ENCODE measurements at places on chromosomes 2 and 18. TPM values are rescaled to one million over a fixed set of nuclear protein-coding genes. Genes with fewer than 3 reads are reported as not detected.

The KIAA2012 gene
- total RNA-seq: not detected

The PID1 gene
- total RNA-seq: 8.0 TPM

The IL1R1 gene
- total RNA-seq: 10.7 TPM

- H3K4me1 ChIP-seq: peaks cover 3% of the 10 kb centered on the region
- no peaks in the 10 kb centered on the region for H3K27me3 ChIP-seq
- no peak for DNase-seq
- no peaks in the 10 kb centered on the region for H3K36me3 ChIP-seq
- H3K27ac ChIP-seq: no peak overlapping the region
- no peak overlapping the region for H3K4me3 ChIP-seq
These were observed 74.6 kb downstream of the ARL4C start for GRCh38 chr2:234422273-234422732.

GRCh38 chr18:65748321-65748720, 2.5 kb upstream of the CDH7 start:
- H3K36me3 ChIP-seq: no peaks in the 10 kb centered on the region
- no peak for DNase-seq
- H3K27me3 ChIP-seq: peaks cover 29% of the 10 kb centered on the region
- no peak overlapping the region for H3K27ac ChIP-seq

GRCh38 chr2:99597616-99598015, 107.8 kb upstream of the REV1 start:
- H3K27ac ChIP-seq: no peak overlapping the region
- H3K4me3 ChIP-seq: no peak overlapping the region
- H3K4me1 ChIP-seq: no peaks in the 10 kb centered on the region
- no peaks in the 10 kb centered on the region for H3K27me3 ChIP-seq
- DNase-seq: no peak

- H3K36me3 ChIP-seq: peaks cover 27% of the 10 kb centered on the region
- peaks cover 18% of the 10 kb centered on the region for H3K4me1 ChIP-seq
- H3K27me3 ChIP-seq: no peaks in the 10 kb centered on the region
- no peak overlapping the region for H3K27ac ChIP-seq
These were observed 131.0 kb downstream of the ZAP70 start for GRCh38 chr2:97844311-97844859.

DNA sequence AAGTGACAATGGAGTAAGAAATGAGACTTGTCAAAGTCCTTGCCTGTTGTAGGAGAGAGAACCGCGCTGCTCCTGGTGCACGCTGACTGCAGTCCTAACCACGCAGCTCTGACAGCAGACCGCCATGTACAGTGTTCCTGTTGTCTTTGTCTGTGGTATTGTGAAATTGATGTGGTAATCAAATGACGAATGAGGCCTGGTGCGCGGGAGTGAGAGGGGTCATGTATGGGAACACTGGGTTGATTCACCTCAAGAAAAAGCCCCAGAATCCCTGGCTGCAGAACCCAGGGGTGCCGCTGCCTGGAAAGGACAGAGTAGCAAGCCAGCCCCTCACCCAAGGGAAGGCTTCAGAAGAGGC, 64.0 kb downstream of the INPP4A start:
- no peaks in the 10 kb centered on the region for H3K36me3 ChIP-seq
- DNase-seq: no peak
- no peak overlapping the region for H3K4me3 ChIP-seq
- no peaks in the 10 kb centered on the region for H3K27me3 ChIP-seq
- H3K4me1 ChIP-seq: peaks cover 20% of the 10 kb centered on the region

DNA sequence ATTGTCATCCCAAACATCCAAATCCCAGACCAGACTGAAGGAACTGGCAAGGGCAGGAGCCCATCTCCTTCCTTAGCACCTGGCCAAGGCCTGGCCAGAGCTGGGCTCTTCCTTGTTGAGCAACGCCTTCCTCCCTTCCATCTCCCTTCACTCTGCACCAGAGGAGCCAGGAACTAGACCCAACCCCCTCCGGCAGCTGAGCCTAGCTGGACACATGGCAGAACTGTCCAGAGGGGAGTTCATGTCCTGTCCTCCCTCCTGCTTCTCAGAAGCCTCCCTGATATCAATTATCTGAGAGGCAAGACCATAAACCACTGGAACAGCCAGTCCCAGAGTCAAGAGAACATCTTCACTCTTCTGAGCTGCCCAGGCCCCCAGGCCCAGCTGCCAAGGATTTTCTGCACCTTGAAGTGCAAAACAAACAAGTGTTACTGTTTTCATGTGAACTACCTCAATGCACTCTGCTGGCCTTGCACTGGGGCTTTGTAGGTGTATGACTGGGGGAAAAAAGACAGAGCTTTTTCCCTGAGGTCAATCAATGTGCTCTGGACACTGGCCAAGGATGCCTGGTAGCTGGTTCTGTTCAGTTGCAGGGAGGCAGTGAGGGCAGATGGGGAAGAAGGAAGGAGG, 107.6 kb upstream of the MSH6 start:
- H3K4me3 ChIP-seq: no peak overlapping the region
- no peaks in the 10 kb centered on the region for H3K27me3 ChIP-seq
- DNase-seq: no peak
- no peak overlapping the region for H3K27ac ChIP-seq
- H3K36me3 ChIP-seq: no peaks in the 10 kb centered on the region
- H3K4me1 ChIP-seq: no peaks in the 10 kb centered on the region

DNA sequence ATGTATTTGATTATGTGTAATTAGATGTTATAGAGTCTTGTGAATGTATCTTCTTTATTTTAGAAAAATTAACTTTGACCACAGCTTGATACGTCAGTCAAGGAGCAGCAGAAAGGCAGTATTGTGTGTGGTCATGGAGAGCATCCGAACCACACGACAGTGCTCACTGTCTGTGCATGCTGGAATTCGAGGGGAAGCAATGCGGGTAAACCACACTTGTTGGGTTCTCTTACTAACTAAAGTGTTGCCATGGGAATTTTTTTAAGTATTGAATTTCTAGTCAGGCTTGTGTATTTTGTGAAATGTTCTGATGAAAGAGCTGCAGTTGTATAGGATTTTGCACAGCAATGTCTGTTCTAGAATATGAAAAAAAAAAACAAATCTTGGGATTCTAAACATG, 4.8 kb downstream of the PJVK start:
- no peak overlapping the region for H3K27ac ChIP-seq
- no peaks in the 10 kb centered on the region for H3K4me1 ChIP-seq
- H3K4me3 ChIP-seq: no peak overlapping the region
- no peaks in the 10 kb centered on the region for H3K27me3 ChIP-seq
